ENCODE measurements at places on chromosomes 16 and 17. TPM values are rescaled to one million over a fixed set of nuclear protein-coding genes. Genes with fewer than 3 reads are reported as not detected.

- DNase-seq: no peak
Observed at GRCh38 chr16:53844804-53845203, 140.8 kb downstream of the FTO start.

DNA sequence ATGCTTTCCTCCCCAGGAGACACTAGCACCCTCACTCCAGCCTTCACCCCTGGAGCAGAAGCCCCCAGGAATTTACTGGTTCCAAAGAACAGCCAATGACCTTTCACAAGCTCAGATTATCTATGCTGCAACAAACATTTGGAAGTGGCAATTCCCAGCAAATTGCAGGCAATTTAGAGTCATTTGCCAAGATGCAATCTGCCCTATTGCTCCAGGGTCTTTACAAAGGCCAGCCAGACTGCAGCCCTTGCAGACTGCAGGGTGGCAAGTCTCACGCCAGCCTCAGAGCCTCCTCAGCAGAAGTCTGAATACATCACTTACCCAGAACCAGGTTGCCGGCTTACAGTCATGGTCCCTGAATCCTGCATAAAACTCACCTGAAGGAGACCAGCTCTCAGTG is 21.8 kb downstream of the AXIN1 start:
- DNase-seq: no peak

DNA sequence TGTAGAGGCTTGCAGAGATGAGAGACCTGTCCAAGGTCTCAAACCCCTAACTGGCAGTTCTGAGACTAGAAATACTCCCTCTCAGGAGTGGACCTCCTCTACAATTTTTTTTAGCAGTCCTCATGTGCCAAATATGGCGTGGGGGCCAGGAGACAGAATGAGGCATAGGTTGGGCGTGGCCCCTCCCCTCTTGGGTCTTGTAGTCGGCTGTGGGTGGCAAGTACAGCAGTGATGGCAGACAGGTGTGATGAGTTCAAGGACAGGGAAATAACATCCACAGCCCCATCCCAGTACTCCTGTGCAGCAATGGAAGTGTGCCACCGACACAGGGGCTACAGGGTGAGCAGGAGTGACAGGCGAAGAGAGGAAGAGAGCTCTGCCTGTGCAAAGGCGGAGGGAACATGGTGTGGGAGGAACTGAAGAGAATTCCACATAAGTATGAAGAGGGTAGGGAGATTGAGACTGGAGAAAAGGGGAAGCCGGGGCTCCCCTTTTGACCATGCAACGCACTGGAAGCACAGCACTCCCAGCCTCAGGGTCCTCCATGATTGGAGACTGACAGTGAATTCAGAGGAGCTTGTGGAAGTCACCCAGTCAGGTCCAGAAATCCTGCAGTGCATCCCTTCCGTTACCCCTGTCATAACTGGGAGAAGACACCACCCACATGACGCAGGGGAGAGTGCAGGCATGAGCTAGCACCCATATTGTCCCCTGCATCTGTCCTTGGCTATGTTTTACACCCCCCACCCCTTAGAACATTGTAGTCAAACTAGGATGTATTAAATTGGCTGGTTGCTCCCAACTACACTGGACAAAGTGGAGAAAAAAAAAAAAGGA is 14.8 kb upstream of the CETP start:
- no peak for DNase-seq

DNA sequence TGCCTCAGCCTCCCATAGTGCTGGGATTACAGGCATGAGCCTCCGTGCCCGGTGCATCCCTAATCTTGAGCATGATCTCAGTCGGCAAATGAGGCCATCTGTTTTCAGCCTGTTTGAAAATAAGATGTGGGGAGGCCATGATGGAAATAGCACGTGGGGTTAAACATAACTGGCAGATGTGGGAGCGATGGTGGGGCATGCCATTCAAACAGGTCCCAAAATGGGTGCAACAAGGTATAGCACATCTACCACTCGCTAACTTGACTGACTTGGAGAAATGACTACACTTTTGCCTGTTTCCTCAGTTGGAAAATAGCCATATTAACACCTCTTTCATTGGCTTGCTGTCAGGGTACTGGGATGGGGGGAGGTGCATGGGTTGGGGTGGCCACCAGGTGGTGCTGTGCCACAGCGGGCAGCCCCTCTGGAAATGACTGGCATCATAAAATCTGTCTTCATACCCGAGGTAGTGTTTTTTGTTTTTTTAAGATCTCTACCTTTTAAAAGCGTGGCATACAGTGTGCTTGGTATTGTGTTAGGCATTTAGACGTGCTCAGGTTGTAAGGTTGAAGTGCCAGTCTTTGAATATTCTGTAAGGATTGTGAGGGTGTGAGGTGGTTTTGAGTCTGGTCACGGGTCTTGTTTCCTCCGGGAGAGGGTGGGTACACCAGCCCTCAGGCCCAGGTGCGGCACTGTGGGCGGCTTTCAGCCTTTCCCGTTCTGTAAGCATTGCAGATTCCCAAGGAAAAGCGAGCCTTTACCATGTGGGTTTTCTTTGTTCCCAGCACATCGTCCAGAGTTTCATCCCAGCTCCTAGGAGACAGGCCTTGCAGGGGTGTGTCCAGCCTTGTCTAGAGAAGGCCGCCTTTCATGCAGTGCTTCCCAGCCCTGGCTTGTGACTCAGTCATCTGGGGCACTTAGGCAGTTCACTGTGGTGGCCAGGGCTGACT is 2.9 kb upstream of the TTYH2 start:
- peak; percentile 76 for DNase-seq

- no peak for DNase-seq
Observed at GRCh38 chr17:49998836-49999511, 4.0 kb upstream of the DLX3 start.

MARF1 gene
- 53.6 TPM for total RNA-seq

DNA sequence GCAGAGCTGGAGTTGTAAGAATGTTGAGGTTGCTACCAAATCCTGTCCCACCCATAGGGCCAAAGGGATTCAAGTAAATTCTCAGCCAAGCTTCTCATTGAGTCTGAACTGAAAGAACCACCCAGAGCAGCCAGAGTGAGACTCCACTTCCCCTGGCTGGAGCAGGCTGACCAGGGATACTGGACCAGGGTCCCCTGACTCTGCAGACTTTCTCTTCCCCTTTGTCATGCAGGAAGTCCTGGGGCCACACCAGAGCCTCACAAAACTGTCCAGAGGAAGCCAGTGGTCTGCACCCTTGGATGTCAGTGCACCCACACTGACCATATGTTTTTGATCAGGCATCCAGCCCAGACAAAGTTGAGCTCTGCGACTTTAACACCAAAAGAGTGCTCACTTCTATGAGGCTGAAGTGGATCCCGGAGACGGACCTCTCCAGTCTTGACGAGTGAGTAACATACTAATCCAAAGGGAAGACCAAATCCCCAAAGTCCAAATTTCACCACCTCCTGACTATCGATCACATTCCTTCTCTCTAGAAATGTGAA is 4.1 kb downstream of the NXN start:
- DNase-seq: no peak

PLXDC1 gene
- 15.8 TPM for total RNA-seq

- DNase-seq: no peak
Observed at GRCh38 chr17:17613708-17614114, 22.2 kb upstream of the PEMT start.

All from left ventricle myocardium superior (tissue), 1 donor.